AG09309 (cell line): ENCODE measurements at places on chromosomes 1 and 21.
A peak's percentile ranks its signal among the peaks of the same experiment; 100 is the strongest.

DNA sequence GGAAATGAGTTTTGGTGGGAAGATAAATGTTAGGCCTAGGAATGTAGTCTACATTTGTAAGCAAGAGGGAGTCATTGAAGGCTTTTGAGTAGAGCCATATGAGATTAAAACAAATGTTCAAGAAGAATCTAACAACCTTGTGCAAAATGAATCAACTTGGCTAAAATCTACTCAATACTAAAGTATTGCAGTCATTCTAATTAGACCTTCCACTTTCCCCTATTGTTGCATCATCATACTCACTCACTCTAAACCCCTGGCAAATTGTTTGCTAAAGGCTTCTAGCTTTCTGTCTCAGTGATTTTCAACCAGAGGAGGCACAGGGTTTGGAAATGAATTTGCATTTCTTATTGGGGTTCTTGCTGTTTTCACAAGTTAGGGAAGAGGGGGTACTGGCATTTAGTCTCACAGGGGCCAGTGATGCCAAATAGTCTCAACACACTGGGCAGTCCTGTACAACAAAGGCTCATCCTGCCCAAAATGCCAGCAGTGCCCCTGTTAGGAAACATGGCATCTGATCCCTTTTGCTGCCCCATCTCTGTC is 85.3 kb downstream of the SEC16B start:
- DNase-seq: peak; percentile 13

DNA sequence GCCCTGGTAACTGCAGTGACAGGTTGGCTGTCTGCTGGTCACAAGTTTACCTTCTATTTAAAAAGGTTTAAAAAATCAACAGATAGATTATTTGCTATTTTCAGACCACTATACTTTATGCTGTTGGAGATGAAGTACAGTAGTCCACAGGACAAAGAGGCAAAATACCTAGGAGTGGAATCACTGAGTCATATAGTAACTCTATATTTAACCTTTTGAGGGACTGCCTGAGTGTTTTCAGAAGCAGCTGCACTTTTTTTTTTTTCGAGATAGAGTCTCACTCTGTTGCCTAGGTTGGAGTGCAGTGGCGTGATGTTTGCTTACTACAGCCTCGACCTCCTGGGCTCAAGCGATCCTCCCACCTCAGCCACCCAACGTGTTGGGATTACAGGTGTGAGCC is 11.7 kb downstream of the CNIH4 start:
- DNase-seq: no peak

DNA sequence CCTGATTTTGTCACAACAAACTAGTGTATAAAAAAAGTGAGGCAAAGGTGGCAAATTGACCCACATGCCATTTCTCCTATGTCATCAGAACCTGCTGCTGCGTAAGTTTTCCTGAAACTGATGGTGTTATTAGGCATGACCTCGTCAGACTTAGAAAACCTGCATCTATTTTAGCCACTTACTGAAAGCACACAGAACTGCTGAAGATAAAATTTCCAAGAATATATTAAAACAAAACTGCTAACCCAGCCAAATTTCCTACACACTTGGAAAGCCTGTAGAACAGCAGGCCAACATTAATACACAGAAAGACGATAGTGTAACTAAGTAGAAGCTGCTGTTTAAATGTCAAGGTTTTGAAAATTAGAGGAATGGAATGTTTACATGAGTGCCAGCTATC is 674.5 kb upstream of the CXADR start:
- DNase-seq: no peak

DNA sequence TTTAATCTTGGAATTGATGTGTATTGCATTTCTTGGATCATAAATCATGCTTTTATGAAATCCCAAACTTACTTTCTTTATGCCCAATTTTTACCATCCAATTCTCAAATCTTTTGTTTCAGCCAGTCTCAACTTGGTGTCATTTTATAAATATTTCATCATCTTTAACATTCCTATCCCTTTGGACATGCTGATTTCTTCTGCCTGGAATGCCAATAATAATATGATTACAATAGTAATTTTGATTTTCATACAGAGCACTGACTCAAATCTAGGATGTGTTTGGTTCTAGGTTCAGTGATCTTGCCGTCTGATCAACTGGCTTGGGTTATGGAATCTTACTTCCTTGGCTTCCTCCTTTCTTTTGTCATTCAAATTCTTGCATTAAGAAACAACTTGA is 12.8 kb downstream of the RRP15 start:
- DNase-seq: no peak

DNA sequence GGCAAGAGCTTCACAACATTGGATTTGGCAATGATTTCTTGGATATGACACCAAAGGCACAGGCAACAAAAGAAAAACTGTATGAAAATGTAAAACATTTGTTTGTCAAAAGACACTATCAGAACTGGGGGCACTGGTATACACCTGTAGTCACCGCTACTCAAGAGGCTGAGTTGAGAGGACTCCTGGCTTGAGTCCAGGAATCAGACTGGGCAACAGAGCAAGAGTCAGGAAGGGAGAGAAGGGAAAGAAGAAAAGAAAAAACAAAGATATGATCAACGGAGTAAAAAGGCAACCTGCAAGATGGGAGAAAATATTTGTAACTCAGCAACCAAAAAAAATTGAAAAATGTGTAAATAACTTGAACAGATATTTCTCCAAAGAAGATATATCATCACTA is 6.0 kb upstream of the TUT4 start:
- DNase-seq: no peak
